Esophagus squamous epithelium (tissue), 5 donors: ENCODE measurements at places on chromosomes 7 and 10.

- DNase-seq, result no peak
Observed at GRCh38 chr10:112687647-112688046, 240.6 kb downstream of the VTI1A start.

GRCh38 chr10:65628493-65629139 lies 1297.2 kb upstream of the LRRTM3 start:
- DNase-seq, result no peak

GRCh38 chr7:104967088-104967487 lies 46.9 kb upstream of the KMT2E start:
- DNase-seq, result no peak

- DNase-seq, result no peak
Observed at GRCh38 chr7:132901241-132901640, 180.6 kb downstream of the CHCHD3 start.

DNA sequence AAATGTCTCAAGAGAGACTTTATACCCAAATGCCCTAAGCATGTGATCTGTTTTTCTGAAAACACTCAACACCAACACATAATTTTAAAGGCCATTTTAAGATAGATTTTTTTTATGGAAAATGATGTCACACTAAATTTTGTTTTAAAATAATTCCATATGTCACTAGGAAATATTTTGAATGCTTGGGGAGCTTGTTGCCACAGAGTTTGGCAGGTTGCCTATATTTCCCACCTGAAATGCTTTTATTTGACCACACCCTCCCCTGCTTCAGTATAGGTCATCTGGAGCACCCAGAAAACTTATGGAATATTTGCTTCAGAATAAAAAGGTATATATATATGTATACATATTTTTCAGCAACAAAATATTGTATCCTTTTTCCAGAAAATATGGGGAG lies 180.0 kb upstream of the ANK3 start:
- DNase-seq, result no peak

GRCh38 chr10:17951868-17952371 lies at the start of gene SLC39A12:
SLC39A12 (plus strand) TSS chr10:17951918; CDS start chr10:17953277, 1,359 bp downstream.
- no peak for DNase-seq

GRCh38 chr10:118832241-118832651 lies 77.5 kb upstream of the CACUL1 start:
- DNase-seq, result no peak

DNA sequence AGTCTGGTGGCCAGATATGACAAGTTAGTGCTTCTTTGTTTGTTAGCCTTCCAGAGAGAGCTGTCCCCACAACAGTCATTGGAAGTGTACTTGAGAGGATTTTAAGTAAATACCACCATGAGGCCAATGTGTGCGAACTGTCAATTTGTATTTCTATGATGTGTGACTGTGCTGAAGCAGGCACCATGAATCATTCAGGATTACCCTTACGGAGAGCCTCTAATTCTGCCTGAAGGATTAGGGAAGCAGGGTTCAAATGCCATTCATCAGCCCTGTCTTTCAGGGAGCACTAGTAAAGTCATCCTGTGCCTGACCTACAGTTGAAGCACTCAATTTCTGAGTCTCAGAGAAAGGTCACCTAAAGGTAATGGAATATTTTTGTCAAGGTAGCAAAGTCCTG lies 109.3 kb downstream of the GATA3 start:
- DNase-seq, result no peak

GRCh38 chr10:119257899-119258419 lies 50.6 kb downstream of the GRK5 start:
- no peak for DNase-seq

GRCh38 chr7:95675016-95675415 lies 78.7 kb upstream of the PDK4 start:
- no peak for DNase-seq

GRCh38 chr10:88187472-88187871 lies 324.0 kb downstream of the PTEN start:
- no peak for DNase-seq

- no peak for DNase-seq
Observed at GRCh38 chr10:123854498-123854897, 37.1 kb downstream of the CPXM2 start.

DNA sequence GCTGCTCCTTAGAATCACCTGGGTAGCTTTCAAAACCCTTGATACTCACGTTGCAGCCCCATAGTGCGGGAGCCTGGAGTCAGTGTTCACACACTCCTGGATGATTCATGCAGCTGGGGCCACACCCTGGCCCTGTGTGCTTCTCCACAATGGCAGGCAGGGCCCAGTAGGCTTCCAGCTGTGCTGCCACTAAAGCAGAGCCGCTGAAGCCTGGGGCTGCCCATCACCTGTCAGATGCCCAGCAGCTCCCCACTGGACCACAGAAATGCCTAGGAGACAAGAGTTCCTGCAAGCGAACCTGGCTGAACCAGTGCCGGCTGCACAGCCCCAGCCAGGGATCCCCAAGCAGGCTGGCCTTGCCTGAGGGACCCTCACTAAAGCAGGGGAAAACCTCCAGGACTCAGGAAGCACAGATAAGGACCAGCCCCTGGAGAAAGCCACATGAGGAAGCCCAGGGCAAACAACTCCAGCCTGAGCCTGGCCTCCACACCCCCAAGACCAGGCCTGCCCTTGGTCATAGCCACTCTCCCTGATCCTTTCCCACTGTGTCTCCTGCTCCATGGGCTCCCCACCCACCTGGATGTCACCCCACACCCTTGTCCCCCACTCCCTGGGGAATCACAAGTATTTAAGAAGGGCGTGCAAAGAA lies 111.9 kb downstream of the GRID1 start:
- DNase-seq, result no peak

- no peak for DNase-seq
Observed at GRCh38 chr10:104577861-104578521, 63.1 kb upstream of the SORCS3 start.

GRCh38 chr7:27118580-27118979 lies 12.0 kb downstream of the HOXA4 start:
- no peak for DNase-seq

DNA sequence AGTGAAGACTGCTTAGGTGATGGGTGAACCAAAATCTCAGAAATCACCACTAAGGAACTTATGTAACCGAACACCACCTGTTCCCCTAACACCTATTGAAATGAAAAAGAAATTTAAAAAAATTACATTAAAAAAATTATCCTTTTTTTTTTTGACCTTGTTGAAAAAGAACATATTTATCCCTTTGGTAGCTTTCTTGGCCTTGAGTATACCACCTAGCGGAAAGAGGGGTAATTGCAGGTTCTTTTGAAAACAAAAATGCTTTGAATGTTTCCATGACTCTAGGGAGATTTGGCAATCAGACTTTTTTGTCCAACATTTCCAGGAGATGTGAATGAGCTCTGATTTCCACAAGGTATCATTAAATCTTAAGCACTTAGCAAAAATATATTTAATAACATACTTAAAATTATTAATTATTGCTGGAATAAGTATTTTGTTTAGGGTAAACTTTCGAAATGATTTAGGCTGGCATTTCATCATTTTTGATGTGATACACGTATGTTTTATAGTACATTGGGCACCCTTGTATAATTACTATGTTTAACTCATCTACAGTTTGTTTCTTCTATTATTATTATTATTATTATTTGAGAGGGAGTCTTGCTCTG lies 47.0 kb upstream of the ELMO1 start:
- no peak for DNase-seq

DNA sequence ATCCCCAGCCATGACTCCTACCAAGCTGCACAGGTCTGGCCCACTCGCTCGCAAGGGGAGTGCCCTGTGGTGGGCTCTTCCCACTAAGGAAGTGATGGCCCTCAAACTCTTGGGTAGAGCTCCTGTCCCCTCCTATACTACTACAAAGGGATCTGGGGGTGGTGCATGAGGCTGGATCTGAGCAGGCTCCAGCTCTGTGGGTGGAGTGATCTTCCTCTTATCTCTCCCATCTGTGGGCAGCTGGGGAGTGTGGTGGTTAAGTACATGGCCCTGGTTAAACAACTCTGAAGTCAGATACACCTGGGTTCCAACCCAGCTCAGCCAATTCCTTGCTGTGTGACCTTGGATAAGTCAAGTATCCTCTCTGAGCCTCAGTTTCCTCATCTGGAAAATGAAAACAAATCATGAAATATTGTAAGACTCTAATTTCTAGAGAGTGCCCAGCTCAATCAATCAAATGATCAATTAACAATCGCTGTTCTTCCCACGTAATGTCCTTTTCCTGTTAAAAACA lies 17.4 kb downstream of the DDIT4 start:
- no peak for DNase-seq

- no peak for DNase-seq
Observed at GRCh38 chr7:155189590-155189989, 108.1 kb upstream of the INSIG1 start.

GRCh38 chr10:88793712-88794299 lies 8.7 kb upstream of the LIPM start:
- DNase-seq, result no peak

- no peak for DNase-seq
Observed at GRCh38 chr7:50793120-50793946, 10.6 kb upstream of the GRB10 start.

- no peak for DNase-seq
Observed at GRCh38 chr10:130226012-130226411, 89.8 kb downstream of the GLRX3 start.

DNA sequence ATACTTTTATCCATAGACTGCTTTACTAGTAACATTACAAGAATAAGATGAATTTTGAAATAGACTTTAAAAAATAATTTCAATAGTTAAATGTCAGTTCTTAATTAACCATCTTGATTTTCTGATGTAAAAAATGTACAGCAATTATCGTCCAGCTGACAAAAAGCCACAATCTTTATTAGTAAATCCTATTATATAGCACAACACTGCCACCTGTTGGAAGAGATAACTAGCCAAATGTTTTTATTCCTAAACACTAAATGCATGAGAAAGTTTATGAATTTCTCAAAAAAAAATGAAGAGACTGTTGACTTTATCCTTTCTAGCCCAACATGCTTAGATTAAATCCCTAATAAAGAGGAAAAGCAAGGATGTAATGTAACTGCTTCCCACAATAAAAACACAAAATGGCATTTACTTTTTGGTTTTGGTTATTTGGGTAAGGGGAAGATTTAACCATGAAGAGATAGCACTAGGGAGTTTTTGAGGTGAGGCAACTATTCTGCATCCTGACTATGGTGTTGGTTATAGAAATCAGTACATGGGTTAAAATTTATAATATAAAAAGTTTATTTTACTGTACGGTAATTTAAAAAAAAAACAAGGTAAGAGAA lies 8.0 kb downstream of the COA1 start:
- DNase-seq, result no peak

- no peak for DNase-seq
Observed at GRCh38 chr10:131647789-131648188, 253.0 kb upstream of the PPP2R2D start.

GRCh38 chr10:16887565-16887964 lies 70.3 kb upstream of the RSU1 start:
- no peak for DNase-seq

DNA sequence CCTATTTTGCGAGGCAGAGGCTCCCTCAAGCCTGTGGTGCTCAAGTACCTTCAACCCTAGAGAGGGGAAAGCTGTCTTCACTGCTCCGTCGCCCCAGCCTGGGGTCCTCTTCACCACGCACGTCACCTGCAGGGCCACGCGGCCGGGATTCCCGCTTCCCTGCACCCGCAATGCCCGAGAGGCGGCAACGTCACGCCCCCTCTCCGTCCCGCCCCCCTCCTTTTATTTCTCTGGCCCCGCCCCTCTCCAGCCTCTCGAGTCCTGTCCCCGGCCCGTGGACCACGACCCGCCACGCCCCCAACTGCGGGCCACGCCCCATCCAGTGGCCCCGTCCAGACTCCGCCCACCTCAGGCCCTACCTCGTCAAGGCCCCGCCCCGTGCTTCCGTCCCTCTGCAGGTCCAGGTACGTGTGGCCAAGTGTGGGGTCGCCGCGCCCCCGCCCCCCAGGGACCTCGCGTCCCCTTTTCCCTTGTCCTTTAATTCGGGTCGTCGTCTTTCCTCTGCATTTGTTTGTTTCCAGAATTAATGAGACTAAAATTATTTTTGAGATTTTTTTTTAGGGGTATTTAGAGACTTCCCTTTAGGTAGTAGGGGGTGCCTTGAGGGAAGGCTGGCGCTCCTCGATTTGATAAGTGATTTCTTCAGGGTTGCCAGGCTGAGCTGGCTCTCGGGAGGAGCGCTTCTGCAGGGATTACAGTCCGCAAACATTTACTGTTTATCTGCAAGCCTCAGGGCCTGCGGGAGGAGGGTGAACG lies 69.8 kb upstream of the BAIAP2L1 start:
- no peak for DNase-seq

GRCh38 chr10:72265508-72265907 lies 8.2 kb upstream of the DDIT4 start:
- DNase-seq, result no peak

GRCh38 chr7:127252778-127253280 lies at the start of gene GRM8:
GRM8 (minus strand) TSS chr7:127252941.
- no peak for DNase-seq

DNA sequence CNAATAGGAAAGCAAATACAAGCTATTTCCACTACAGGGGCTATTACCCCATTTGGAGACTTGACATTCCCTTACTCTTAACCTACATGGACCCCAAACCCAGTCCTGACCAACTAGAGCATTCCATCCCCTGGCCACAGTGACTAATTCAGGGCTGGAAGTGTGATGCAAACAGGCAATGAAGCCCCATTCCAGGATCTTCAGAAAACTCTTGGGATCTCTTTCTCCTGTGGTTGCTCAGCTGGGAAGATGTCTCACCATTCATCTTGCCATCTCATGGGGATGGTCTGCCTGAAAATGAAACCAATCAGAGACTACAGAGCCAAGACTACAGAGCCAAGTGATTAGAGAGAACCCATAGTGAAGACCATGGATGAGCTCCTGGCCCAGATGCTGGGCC lies 206.2 kb downstream of the ZNF365 start:
- no peak for DNase-seq

DNA sequence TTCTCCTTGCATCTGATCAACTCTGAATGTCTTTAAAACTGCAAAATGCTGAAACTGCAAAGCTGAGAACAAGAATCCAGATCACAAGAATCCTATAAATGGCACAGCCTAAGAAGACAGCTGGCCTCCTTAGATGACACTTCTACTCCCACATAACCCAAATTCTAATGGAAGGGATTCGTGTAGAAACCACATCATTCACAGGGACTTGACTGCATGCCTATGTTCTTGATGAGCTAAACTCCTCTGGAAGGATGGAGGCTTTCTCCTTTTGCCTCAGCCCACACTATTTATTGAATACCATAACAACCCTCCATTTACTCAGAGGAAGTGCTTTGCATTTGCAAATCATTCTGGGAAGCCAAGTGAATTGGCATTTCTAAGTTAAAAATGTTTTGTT lies 252.5 kb upstream of the VWC2 start:
- no peak for DNase-seq

DNA sequence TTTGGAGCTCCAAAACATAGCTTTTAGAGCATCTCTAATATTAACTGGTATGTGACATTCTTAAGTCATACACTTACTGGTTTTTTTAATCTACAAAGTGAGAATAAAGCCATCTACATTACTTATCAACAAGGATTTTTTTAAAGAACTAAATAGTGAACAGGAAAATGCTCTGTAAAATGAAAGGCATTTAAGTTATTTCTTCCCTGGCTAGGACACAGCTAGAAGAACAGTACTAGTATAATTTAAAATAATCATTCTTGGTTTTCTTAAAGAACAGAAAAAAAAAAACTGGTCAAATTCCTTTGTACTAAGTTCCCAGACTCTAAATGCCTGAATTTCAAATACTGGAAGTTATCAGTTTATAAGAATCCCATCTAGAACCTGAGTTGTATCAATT lies 139.5 kb downstream of the SRPK2 start:
- no peak for DNase-seq
